ENCODE measurements at places on chromosomes 6 and 20.

DNA sequence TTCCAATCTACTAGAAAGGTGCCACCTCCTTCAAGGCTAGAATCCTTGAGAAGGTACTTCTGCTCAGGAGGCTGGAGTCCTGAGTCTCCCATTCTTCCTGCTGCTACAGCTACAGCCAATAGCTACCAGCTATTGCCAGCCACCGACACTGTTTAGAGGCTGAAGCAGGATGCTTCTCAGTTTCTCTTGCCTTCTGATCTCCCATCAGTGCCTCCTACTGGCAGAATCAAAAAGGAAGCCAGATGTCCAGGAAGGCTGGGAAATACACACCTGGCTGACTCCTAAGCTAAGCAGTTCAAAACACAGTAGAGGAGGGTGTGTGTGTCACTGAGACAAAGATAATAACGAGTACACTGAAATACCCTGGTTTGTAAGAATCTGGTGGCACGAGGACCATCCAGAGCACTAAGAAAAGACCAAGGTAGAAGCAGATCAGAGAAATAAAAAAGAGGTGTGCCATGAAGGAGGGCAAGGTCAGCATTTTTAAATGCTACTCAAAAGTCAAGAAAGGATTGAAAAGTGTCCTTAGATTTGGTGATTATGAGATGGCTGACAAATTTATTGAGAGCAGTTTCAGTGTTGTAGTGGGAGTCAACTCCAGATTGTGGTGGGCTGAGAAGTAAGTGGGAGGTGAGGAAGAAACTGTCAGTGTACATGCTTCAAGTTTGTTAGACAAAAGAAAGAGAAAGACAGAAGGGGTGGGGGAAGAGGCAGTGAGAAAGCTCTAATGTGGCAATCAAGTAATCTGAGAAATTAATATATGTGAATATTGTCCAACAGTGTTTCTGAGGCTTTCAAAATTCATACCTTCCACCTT is 2.3 kb upstream of the HLA-DMA start:
- DNase-seq = peak; percentile 63

- DNase-seq = peak; percentile 72
Observed at GRCh38 chr6:137094411-137095008, 49.7 kb upstream of the IL20RA start.

DNA sequence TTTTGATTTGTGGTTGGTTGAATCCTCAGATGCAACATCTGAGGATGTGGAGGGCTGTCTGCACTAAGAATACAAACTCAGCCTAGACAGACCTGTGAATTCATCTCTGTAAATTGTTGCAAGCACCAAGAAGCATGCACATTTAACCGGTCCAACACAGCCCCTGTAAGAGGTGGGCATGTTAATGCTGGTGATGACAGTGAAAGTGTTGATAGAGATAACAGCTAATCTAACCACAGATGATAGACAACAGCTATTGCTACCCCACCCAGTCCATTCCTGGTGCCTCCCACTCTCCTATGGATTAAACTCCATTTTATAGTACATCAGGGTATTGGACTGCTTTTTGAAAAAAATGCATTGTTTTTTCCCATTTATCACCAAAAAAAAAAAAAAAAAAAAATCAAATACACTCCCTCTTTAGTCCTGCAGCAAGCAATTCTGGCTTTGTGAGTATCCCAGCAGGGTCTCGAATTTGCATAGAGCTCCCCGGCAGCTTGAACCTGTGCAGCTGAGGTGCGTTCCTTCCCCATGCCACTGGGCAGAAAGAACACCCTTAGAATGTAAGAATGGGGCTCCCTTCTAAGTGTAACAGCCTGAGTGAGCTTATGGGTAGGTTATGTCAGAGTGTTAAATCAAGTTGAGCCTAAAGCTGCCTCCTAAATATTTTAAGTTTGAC is 270.9 kb upstream of the JARID2 start:
- DNase-seq = no peak

DNA sequence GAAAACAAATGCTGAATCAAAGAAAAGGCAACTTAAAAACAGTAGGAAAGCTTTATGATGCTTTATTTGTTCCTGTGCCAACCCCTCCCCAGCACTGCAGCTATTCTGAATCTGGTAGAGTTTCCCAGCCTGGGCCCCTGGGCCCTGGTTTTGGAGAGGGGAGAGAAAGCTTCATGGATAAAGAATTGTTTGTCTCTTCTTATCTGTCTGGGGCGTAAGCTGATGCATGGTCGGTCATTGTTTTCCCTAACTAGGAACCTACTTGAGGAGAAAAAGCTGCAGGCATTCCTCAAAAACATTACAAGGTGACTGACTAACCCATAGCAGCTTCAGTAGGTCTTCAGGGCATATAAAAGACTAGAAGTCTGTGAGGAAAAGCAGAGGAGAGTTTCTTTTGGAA is 758.1 kb upstream of the EPHA7 start:
- DNase-seq = no peak

- peak; percentile 98 for DNase-seq
Observed at GRCh38 chr6:169751242-169752073, at the start of the genes DYNLT2 and ERMARD. DYNLT2 (minus strand) TSS chr6:169751572; CDS start chr6:169751458, 114 bp downstream. ERMARD (plus strand) TSS chr6:169751622; CDS start chr6:169751658, 36 bp downstream.

DNA sequence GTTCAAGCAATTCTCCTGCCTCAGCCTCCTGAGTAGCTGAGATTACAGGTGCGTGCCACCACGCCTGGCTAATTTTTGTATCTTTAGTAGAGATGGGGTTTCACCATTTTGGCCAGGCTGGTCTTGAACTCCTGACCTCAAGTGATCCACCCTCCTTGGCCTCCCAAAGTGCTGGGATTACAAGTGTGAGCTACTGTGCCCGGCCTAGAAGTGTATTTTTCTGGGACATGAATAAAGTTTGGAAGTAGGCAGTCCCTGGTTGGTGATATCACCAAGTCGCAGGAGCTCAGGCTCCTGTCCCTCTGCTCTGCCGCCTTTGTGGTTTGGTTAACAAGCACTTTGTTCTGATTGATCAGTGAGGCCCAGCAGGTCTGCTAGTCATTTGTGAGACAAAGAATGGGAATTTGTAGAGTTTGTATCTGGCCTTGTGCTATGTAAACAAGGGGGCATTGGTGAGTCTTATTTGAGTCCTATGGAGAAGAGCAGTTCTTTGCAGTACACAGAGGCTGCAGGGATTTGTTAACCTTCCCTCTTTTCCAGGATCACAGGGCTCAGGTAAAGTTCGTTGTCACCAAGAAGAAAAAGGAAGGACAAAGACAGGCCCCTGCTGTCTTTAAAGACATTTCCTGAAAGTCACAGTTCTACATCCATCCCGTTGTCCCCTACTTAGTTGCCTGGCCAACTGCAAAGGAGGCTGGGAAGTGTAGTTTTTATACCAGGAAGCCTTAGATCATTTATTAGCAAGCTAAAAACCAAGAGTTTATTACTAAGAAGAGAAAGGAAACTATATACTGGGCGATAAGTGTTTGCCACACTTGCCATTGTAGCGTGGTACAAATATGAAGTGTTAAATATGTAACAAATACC is 13.1 kb downstream of the MTHFD1L start:
- DNase-seq = no peak

GRCh38 chr6:32692019-32692418 is 25.6 kb upstream of the HLA-DQB1 start:
- peak; percentile 82 for DNase-seq

DNA sequence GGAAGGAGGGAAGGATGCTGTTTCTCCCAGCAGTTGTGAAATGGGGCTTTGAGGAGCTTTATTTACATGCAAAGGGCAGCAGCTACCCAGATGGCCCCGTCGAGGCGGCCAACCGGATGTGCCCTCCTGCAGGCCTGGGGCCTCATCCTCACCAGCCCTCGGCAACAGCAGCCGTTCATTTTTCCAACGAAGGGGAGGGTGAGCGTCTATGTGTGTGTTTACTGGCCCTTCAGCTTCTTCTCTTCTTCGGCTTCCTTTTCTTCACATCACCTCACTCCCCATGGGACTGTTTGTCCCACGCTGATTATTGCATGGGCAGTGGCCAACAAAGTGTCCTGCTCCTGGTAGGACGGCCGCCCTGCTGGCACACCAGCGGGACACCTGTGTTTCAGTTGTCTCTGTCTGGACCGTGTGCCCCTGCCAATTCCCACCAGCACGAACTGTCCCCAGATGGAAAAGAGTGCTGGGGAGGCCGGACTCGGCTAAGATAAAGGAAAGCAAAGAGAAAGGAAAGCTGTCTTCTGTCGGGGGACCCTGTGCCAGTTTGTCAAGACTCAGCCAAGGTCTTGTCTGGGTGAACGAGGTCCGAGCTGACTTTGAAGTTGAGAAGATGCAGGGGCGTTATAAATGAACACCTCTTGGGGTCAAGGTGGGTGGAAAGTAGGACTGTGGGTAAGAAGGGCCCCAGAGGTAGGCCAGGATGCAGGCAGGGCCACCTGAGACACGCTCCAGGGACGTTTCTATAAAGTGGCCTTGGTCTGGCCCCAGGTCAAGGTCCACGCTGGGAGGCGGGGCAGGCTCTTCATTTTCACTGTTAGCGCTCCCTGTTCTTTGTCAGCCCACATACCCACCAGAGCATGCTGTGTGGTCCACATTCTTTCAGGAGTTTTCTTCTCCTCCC is 57.0 kb downstream of the FAM50B start:
- DNase-seq = no peak
